ENCODE measurements at places on chromosomes 5 and 9.

DNA sequence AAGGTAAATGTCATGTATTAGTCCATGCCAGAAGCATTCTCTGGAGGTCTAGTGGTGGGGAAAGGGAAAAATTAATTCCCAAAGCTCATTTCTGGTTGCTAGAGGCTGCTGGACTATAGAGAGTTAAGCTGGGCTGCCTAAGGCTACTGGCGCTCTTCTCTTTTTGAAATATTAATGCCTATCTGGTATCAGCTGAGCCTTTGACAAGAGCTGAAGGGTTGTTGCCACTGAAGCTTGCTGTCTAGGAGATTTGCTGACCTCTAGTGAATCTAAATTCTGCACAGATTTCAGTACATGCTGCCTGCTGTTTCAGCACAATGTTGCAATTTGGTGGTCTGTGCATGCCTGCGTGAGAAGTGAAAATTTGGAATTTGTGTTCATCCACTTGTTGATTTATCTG lies 29.1 kb upstream of the PLCXD3 start:
- no peak for DNase-seq

DNA sequence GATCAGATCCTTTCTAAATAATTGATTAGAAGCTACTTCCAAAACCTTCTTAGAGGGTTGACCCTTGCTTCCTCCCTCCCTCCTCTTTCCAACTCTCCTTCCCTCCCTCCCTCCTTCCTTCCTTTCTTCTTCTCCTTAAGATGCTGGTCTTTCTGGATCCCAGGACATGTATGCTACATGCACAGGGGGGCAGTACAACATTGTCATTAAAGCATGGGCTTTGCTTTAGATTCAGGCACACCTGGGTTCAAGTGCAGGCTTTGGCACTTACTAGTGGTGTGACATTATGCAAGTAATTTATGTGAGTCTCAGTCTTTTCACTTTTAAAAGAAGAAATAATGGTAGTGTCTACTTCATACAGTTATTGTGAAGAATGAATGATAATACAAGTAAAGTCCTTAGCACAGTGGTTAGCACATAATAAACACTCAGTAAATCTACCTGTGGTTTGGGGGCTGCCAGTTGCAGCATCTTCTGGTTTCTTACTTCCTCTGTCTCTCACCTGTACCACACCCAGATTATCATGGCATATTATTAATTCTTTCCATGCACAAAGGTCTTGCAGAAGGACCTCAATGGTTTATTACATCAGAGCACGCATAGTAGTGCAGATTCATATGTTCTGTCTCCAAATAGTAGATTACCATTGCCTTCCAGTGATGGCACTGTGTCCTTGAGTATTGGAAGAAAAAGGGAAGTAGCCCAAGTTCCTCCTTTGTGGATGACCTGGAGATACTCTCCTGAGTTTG lies 154.1 kb downstream of the ARHGAP26 start:
- DNase-seq = no peak

DNA sequence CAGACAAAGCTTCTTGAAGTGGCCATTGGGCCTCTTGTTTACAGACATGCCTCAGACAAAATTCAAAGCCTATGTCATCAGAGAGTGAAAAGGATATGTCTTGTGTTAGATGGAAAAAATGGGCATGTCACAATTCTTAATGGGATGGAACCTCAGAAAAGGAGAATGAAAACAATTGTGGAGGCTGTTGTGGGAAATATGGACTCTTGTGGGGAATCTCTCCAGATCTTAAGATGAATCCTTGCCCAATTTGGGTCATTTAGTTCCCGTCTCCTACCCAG lies 19.5 kb downstream of the SLC22A5 start:
- DNase-seq = no peak

DNA sequence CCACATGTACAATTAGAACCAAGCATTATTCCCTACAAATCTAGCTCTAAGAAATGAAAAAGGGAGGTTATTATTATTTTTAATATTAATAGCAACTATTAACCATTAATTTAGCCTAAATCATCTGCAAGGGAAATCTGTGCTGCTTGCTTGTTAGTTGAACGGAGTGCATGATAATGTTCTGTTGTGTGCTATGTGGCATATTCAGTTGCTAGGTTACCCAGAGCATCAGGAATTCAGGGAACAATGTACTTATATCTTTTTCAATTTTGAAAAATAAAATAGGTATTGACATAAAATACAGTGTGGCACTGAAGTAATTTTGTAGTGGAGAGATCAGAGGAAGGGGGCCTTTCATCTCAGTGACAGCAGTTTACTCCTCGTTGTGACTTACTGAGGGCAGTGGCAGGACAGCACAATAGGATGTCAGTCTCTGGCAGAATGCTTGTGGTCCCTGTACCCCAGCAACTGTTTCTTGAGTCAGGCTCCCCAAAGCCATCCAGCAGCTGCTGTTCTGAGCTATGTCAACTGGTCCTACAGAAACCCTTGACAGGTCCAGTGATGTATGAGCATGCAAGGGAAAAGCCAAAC lies 173.6 kb downstream of the TMEM161B start:
- DNase-seq = no peak

DNA sequence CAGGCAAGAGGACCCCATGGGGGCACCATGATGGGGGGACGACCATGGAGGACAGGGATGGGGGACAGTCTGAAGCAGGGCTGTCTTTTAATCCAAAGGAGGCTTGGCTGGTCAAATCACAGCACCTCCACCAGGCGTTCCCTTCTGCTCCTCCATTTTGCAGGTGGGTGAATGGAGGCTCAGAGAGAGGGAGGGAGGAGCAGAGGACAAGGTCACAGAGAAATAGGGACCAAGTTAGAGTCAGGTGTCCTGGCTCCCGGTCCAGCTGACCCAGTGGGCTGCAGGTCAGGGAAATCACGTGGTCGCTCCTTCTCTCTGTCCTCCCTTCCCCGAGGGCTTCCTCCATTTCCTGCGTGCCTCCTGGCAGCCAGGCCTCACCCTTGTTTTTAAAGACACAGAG lies 156.4 kb upstream of the SMIM23 start:
- no peak for DNase-seq

DNA sequence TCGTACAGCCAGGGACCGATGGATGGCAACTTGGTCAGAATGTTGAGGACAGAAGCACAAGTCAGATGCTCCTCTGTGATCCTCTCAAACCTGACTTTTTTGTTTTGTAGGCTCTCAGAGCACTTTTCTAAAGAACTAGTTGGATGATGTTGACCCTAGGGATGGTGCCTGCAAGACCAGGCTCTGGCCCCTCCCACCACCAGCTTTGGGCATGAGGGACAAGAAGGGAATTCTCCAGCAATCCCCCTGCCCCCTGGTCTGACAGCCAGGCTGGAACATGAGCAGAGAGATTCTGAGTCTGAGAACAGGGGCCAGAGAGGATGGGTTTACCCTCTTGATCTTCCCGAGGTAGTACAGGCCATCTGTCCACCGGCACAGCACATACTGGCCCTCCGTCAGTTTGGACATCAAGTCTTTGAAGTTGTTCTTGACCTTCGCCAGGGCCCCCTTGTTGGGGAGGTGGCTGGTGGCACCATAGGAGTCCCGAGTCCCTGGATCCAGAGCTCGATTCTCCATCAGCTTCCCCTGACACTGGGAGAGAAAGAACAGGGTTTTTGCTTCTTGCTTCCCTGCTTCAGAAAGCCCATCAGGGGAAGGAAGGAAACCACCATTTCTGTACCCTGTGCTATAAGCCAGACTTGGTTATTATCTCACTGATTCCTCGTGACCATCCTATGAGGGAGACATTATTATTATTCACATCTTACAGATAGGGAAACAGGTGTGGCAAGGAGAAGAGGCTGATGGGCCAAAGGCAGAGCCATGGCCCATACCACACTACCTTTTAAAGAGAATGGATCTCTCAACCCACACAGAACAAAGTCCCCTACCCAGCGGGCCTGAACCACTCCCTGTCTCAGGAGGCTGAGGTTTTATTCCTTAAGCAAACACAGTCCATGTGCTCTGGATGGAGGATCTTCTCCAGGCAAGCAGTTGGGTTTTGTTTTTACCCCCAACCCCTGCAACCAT lies 2.5 kb downstream of the PHF19 start:
- no peak for DNase-seq

GRCh38 chr5:1799110-1799601 lies 481 bp downstream of the MRPL36 start:
- peak; percentile 15 for DNase-seq

- no peak for DNase-seq
These were observed 207.2 kb downstream of the NFIB start for GRCh38 chr9:14106699-14107098.

DNA sequence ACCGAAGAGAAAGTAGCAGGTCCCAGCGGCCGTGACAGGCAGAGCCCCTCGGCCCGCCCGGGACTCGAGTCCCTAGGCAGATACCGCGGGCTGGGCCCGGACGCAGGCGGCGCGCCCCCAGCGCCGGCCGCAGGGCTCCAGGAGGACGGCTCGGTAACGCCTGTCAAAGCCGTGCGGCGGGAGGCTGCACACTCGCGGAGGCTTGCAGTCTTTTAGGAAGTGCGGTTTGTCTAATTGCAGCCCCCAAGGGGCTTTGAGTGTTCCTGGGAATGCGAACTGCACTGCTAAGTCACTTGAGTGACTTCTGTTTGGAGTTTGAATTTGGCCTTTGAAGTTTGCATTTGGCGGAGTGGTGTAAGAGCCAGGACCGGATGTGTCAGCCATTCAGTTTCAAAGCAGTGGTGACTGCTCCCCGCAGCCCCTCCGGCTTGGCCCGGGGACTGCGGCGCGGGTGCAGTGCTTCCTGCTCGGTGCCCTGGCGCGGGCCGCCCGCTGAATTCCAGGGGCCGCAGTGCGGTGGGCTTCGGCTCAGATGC lies 1.3 kb downstream of the MAP3K1 start:
- DNase-seq = peak; percentile 65

- DNase-seq = no peak
These were observed 11.1 kb downstream of the SMU1 start for GRCh38 chr9:33065157-33066076.

DNA sequence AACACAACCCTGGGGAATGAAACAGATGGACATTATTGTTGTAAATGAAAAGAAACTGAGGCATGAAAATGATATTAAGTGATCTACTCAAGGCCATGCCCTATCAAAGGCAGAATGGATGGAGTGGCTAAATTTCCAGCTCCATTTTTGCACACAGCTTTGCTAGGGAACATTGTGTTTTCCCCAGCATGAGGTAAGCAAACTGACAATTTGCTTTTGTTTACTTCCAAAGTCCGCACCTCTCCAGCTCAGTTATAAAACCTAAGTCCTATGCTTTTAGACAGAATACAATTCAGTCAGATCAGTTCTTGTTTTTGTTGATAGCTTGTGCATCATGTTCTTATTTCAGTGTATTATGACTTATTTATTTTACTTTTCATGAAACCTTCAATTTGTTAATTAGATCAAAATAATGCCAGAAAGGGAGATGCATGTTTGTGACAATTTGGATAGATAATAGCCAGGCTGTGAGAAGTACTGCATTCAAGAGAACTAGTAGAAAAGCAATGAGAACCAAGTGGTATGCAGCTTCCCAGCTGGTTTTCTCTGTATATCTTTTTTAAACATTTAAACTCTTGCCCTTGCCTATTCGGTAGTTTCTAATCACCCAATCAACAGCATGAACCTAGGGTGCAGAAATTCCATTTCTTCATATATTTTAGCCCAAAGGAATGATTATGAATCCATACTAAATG lies 380.8 kb downstream of the SPATA31D1 start:
- no peak for DNase-seq

DNA sequence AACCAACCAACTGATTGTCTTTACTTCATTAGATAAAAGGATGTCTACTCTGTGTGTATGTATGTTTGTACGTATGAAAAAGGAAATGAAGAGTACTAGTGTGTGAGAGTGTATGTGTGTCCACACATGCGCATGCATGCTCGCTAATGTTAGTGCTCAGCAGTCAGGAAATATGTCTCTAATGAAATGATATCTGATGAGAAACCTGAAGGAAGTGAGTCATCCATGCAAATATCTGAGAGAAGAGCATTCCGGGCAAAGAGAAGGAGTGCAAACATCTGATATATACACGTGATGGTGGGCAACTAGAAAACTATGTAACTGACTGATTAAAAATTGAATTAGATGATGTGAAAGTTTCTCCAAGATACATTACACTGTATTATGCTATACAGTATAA lies 29.6 kb upstream of the UGCG start:
- no peak for DNase-seq

DNA sequence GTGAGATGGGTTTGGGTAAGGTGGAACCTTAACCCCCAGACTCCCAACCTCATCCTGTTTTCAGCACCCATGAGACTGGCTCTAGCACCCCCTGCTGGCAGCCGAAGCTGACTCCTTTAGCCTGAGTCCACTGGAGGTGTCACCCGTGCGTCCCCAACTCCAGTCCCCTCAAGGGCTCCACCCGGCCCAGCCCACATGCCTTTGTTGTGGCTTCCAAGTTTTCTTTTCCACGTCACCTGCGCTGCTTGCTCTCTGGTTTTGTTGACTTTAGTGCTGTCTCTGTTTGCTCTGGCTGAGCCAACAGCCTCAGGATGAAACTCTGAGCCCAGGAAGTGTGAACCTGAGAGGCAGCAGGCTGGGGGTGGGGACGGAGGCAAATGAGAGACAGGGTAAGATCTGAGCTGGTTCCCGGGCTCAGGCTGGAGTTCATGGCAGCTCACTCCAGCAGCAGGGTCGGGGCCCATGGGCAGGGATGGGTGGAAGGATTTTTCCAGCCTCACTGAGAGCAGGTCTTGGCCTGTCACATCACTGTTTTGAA lies 13.2 kb upstream of the AQP7 start:
- peak; percentile 89 for DNase-seq

DNA sequence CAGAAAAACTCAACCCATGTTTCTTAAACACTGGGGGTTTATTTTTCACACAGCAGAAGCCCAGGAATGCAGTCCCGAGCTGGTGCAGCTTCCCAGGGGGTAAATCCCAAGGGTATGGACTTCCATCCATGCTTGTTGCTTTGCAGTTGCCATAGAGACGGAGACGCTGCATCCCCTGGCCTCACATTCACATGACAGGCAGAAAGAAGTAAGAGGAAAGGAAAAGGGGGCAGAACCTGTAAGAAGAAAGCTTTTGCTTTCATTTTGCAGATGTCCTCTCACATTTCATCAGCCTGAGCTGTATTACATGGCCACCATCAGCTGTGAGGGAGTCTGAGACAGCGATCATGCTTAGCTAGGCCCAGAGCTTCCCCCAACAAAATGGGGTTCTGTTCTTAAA lies 321.0 kb downstream of the AGTPBP1 start:
- no peak for DNase-seq

GRCh38 chr9:80552931-80553330 lies 981.2 kb downstream of the TLE4 start:
- DNase-seq = no peak

DNA sequence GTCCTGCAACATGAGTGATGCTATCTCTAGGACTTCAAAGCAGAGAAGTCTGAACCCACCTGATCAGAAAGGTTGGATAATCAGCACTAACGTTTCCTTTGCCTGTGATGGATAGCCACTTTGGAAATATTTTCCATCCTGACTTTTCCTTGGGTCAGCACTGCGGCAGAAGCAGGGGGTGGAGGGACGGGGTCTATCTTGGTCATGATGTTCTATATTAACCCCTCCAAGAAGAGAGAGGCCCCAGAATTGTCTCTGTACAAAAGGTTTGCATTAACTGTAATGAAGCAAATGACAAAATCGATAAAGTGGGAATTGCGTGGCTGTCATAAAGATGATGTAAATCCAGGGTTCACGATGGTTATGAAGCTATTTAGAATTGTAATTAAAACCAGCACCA lies 279.8 kb upstream of the PANK3 start:
- no peak for DNase-seq

GRCh38 chr5:13478831-13479465 lies 465.5 kb downstream of the DNAH5 start:
- no peak for DNase-seq
